ENCODE measurements at places on chromosomes 11 and 22.

DNA sequence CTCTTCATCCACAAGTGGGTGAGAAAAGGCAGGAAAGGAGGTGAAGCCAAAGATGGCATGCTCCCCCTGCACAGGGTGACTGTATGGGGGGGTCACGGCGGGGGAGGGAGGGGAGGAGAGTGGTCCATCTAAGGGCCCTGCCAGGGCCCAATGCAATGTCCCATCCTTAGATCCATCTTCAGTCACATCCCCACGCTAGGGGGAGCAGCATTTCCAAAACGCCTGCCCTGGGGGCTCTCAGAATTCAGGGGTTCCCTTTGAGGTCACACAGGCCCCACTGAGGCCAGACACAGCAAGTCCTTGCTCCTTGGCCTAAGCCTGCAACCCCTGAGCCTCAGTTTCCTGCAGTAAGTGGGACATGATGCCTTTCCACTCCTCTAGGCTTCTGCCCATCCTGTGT lies 52.4 kb downstream of the RTN4R start:
- DNase-seq: no peak

DNA sequence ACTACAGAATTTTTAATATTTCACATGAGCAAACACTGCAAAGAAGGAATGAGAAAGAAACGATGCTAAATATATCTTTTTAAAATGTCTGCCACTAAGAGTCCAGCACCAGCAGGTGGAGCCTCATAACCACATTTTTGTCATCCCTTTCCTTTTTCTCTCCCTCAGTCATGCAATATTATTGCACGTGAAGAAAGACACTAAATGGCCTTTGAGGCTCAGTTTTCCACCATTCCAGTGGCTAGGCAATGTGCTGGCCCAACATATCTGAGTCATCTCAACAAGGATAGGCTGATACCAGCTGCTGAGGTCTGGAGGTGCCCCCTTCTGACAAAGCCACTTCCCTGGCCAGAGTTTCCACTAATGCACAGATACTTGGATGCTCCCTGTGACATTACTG lies 1.8 kb downstream of the ALKBH8 start:
- DNase-seq: no peak

DNA sequence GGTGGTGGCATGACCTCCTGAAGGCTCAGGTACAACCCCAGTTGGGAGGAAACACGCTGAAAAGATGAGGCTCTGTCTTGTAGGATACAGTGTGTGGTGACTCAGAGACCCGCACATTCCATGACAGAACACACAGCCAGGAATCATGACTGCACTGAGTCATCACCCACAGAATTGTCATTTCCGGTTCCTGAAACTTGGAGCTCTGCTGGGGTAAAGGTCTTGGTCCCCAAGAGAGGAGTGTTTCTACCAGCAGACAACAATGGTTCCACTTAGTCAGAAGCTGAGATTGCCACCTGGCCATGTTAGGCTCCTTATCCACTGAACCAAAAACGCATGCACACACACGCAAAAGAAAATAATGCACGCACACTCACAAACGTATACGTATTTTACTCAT lies 31.5 kb upstream of the CYB5R3 start:
- no peak for DNase-seq

- DNase-seq: no peak
These were observed 546.1 kb downstream of the BUD13 start for GRCh38 chr11:116226731-116227130.

DNA sequence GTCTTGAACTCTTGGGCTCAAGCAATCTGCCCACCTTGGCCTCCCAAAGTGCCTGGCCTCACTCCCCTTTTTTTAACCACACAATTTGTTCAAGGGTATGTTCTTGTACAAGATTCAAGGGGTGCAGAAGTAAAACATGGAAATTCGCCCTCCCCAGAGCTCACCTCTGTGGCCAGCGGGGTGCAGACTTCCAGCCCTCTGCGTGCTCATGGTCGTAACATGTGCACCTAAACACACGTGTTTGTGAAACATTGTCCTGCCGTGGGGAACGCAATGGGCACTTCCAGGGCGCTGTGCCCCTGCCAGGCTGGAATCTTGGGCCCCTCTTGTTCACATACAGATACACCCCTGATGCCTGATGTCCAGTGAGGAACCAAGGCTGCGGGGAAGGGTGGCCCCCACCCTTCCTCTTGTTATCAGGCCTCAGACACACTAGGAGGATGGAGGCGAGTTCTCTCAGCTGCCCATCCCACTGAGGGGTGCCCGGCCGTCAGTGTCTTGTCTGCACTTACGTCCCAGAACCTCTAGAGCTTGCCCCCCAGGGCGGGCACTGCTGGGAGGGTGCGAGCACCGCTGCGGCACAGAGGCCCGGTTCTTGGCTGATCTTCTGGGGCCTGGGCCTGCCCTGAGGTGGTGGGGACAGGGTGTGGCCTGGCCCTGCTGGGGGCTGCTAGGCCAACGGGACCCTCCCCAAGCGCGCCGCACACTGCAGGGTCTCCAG lies 4.1 kb upstream of the EPS8L2 start:
- DNase-seq: no peak

DNA sequence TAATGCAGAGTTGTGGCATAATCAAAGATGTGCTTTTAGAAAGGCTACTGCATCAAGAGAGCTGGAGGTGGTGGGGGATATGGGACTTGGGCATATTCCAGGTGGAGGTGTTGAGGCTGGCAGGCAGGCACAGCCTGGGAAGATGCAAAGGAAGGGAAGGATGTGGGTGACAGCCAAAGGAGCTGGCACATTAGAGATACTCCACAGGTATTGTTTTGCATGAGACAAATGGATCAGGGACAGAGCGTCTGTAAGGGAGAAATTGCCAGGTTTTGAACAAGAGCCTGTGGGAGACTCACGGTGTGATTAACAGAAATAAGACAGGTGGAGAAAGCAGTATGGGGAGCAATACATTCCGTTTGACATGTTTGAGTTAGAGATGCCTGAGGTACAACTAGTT lies 263.7 kb downstream of the NELL1 start:
- no peak for DNase-seq

DNA sequence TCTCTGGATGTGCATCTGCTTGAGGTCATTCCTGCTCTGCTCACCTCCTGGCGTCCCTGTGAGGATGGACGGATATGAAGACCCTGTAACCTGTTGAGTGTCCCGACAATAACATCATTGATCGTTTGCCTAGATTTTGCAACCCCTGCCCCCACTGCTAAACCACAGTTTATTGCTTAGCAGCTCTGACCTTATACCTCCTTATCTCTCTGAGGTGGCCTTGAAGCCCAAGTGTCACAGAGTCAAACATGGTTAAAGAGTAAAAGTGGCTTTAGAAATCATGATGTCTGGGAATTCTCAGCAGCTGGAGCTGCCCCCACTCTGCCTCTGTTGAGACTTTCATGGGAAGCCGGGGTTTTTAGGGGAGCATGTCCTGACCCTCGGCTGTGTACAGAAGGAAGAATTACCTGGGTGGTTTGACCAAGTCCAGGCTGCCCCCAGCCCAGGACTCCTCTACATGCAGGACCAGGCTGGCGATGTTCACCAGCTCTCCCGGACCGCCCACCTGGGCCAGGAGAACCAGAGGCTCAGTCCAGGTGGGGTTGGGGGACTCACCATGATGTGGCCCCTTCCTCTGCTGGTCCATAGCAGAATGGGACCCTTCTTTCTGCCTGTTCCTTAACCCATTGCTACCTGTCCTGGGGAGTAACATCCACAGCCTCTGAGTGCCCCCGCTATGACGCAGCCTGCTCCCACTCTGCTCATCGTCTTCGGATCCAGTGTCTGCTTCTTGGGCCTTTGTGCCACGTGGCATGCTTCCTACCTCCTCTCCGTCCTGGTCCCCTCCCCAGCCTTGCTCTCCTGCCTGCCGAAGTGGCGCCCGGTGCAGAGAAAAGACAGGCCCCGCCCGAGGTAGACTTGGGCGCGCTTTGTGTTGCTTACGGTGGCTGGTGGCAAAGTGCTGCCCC lies 33.4 kb upstream of the FTH1 start:
- no peak for DNase-seq

DNA sequence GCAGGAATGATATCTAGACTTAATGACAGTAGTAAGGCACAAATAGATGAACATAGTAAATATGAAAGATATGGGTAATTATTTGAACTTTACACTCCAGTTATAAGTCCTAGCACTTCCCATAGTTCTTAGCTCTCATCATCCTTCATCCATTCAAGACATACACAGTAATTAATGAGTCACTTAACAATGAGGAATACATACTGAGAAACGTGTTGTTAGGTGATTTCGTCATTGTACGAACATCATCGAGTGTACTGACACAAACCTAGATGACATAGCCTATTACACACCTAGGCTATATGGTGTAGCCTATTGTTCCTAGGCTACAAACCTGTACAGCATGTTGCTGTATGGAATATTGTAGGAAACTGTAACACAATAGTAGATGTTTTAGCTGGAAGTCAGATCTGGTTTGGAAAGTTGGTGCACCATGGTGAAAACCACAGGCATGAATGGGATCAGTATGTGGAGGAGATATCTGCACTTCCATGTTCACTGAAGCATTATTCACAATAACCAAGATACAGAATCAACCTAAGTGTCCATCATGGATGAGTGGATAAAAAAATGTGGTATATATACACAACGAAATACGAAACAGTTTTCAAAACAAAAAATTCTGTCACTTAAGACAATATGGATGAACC lies 229.9 kb upstream of the PITPNB start:
- no peak for DNase-seq

DNA sequence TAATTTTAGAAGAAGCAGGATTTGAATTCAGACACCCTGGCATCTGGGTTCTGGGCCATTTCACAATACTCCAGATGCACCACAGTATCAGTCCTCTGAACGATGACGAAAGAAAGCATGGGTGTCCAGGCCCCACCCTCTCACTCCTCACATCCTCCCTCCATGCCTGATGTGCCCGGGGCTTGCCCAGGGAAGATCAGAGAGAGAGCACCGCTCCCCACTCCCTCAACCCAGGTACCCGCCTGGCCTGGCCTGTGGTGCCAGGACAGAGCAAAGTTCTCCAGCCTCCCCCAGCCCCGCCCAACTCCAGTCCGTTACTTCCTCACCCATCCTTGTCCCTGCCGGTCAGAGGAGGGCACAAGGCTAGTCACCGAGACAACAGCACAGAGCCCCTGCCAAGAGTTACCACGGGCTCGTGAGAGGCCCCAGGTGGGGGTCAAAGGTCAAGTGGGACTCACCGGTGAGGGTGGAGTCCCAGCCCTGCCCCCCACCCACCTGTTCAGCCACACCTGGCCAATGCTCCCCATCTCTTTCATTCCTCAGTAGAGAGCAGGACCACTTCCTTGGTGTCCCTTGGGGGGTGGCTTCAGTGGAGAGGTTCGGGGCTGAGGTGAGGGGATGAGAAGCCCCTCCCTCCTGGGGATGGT lies 8.1 kb downstream of the BCL9L start:
- DNase-seq: no peak

DNA sequence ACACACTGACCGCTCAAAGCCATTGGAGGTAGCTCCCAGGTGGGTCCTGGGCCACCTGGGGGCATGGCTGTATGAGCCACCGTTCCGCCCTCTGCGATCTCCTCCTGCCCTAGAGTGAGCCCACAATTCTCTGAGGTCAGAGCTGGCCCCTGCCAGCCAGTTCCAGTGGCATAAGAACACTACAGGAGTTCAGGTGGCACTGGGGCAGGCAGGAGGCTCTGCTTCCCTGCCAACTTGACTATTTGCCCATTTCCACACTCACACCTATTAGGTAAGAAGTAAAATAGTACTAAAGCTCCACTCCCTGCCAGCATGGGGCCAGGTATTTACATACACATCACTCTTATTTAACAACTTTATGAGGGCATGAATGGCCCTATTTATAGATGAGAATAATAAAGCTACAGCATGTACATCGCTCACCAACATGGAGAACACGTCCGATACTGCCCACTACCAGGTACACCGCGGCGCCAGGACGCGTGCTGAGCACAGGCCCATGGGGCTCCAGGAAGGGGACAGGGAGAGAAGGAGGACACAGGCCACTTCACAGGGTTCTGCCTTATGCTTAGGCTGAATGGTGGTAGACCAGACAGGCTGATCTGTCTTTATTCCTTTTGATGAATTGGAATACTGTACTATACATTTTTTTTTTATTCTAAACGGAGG lies 26.2 kb downstream of the PISD start:
- no peak for DNase-seq

DNA sequence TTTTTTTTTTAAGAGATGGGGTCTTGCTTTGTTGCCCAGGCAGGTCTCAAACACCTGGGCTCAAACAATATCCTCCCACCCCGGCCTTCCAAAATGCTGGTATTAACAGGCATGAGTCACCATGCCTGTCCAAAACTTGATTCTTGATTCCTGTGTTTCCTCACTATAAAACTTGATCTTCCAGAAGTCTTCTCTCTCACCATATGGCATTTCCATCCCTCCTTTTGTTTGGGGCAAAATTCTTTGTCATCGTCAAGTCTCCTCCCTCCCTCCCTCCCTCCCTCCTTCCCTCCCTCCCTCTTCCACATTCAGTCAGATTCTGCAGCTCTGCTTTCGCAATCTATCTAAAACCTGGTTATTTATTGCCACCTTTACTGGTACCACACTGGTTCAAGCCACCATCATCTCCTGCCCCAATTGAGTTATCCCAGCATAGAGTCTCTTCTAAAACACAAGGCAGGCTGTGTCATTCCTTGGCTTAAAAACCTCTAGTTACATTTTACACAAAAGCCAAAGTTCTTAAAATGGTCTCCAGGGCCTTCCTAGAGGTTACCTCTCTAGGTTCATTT lies 65.0 kb upstream of the HORMAD2 start:
- no peak for DNase-seq

DNA sequence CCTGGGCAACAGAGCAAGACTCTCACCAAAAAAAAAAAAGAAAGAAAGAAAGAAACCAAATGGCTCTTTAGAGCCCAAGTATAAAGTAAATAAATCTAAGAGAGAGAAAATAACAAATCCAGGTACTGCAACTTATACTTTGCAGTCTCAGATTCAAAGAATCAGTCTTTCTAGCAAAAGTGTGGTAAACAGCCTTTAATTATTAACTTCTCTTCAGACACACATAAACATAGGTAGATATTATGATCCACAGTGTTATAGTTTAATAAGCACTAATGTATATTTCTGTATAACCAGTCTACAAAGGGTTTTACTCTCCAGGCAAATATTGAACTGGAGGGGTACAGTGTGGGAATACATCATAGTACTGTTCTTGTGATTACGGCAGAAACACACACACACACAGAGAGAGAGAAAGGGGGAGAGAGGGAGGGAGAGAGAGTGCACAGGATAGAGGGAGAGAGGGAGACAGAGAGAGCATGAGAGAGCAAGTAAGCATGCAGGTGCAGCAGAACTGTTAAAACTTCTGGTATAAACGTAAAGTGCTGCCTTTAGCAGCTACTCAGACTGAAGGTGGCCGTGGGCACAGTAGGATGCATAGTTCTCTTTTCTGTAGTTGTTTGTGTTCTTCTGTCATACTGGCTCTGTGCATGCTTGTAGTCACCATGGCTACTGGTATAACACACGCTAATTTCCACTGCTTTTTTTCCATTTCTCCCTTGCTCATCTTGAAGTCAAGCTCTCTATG lies 32.3 kb downstream of the MTMR2 start:
- DNase-seq: no peak

GRCh38 chr11:95266751-95267374 lies 35.9 kb upstream of the SESN3 start:
- no peak for DNase-seq

DNA sequence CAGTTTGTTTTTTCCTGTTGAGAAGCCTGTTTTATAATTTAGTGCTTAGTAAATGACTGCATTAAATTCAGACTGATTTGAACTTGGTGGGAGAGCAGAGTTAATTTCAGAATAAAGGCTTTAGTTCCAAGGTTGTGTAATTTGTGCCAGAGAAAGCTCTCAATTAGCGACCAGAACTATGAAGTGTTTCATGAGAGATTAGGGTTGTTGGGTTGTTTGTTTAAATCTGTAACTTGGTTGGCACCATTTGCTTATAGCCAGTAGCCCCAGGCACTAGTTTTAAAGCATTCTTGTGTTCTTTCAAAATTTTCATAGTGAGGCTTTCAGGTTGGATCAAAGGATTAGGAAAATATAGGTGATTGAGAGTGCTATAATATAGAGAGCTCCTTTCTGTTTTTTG lies 25.5 kb downstream of the UVRAG start:
- no peak for DNase-seq
